ENCODE measurements at places on chromosomes 6 and 20. TPM values are rescaled to one million over a fixed set of nuclear protein-coding genes. Genes with fewer than 3 reads are reported as not detected.

CST7 gene
- total RNA-seq, result 0.94 TPM

CGA gene
- not detected for total RNA-seq

PPP1R3G gene
- not detected for total RNA-seq

SRMS gene
- not detected for total RNA-seq

PPARD gene
- 3.2 TPM for total RNA-seq

THBS2 gene
- 0.19 TPM for total RNA-seq

HLA-G gene
- total RNA-seq, result not detected

ZSCAN12 gene
- total RNA-seq, result 6.0 TPM

SLC23A2 gene
- 12.7 TPM for total RNA-seq

WFDC6 gene
- not detected for total RNA-seq

SLC29A1 gene
- 33.8 TPM for total RNA-seq

CNR1 gene
- 0.87 TPM for total RNA-seq

ELOVL2 gene
- total RNA-seq, result 0.85 TPM

BACH2 gene
- total RNA-seq, result 0.31 TPM

PRDM13 gene
- total RNA-seq, result not detected

GRM1 gene
- 0.53 TPM for total RNA-seq

MBOAT1 gene
- 12.3 TPM for total RNA-seq

DNA sequence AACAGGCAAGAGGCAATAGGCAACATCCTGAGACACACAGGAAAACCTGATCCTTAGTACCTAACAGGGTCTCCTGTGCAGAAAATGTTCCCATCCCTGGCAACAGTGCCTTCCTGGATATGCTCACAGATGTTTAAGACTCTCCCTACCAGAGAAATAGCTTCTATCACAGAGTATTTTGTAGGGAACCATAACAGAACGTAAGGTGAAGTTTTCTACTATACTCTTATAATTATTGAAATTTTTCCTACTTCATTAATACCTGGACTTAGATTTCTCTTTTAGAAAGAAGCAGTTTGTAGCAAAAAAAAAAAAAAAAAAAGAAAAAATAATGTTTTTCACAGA is 33.5 kb upstream of the LGSN start:
- no peak for DNase-seq

DNA sequence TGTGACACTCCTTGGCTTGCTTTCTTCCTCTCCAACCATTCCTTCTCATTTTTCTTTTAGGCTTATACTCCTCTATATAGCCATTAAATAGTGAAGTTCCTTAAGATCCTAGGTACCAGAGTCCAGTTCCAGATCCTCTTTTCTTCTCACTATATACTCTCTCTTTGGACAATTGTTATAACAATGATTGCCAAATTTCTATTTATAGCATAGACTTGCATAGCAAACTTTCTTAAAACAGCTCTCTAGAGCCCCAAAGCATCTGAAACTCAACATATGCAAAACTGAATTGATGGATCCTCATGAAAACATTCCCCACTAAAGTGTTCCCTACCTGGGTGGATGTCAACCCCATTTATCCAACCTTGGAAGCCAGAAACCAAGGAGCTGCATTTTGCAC is 13.4 kb downstream of the PHIP start:
- no peak for DNase-seq

DNA sequence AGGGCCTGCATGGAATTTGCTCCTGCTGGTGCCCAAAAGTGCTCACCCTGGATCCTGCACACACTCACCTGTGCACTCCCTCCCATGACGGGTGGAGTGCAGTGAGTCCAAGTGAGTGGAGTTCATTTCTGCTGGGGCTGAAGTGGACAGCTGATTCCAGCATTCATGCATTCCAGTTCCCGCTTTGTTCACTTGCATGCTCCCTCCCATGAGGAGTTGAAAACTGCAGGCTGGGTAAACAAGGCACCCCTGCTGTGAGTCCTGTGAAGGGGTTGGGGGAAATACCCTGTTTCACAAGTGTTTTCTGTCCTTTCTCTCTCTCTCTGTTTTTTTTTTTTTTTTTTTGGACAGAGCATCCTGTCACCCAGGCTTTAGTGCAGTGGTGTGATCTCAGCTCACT is 454.1 kb upstream of the NOX3 start:
- no peak for DNase-seq

DNA sequence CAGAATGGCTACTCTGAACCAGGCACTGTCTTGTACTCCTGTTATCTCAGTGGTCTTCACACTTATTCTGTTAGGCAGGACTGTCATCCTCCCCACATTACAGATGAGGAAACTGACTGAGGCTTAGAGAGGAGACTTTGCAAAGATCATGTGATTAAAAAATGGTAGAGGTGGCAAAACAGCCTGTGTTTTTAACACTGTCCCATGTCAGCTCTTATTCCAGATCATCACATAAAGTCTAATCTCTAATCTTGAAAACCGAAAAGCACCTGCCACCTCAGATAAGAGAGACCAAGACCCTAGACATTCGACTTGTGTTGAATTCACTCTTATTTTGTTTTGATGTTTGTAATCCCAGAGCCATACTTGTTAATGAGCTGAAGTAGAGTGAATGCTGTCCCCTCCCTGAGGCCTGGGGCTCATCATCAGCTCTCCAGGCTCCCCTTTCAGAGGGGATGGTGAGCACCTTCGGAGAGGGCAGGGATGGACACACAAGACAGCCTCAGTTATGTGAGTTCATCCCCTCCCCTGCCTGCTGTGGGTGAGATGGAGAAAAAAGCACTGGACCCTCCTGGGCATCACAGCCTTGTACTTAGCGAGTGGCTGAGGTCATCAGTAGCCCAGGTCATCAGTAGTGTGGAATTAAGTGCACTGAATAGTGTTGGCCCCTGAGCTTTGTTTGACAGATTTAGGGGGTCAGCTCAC is 30.6 kb downstream of the MTHFD1L start:
- no peak for DNase-seq

DNA sequence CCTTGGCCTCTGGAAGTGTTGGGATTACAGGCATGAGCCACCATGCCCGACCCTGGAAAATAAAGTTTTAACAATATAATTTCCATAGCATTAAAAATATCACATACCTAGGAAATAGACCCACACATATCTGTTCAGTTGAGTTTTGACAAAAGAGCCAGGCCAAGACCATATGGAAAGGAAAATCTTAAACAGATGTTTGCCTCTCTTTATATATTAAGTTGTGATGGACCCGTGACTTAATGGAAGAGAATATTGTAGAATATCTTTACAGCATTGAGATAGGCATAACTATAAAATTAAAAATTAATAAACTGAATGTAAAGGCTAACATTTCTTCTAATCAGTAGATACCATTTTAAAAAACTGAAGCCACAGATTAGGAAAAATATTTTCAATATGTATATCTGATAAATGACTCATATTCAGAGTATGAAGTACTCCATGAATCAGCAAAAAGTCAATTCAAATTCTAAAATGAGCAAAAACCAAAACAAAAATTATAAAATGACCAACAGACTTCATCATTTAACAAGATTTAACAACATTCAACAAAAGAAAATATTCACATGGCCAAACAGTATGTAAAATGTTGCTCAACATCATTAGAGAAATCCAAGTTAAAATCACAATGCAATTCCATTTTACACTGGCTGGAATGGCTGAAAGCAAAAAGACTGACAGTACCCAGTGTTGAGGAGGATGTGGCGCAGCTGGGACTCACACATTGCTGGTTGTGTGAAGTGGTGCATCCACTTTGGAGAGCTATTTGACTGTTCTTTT is 43.3 kb downstream of the GTF2H5 start:
- no peak for DNase-seq

DNA sequence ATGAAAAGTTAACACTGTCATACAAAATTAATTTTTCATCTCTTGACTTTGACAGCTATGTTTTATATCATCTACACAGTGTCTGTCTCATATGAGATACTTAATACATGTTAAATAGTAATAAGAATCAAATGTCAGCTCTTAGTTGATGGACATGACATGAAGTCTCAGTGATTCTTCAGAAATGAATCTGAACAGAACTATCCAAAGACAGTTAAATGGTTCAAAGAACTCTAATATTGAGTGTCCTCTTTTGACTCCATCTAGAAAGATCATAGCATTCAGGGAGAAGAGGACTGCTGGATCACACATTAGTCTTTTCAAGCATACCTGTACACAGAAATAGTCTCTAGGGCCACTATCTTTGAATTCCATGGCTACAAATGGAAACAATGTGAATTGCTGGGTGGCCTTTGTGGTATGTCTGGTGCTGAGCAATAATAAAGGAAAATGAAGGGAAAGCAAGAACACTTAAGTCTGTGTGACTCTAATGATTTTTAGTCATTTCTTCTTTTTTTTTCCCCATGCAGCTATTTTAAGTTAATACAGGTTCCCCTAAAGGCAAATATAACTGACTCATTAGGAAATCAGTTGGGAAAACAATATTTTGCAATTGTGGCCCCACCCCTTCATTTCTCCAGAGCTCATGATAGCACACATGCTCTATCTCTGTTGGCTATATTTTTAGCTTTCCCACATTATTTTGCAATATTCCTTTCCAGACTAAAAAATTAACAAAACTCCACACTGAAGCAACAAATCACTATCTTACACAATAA is 367.5 kb downstream of the GRIK2 start:
- DNase-seq, result no peak

- no peak for DNase-seq
Measured at GRCh38 chr6:131843768-131844167, 35.9 kb downstream of the ENPP1 start.

DNA sequence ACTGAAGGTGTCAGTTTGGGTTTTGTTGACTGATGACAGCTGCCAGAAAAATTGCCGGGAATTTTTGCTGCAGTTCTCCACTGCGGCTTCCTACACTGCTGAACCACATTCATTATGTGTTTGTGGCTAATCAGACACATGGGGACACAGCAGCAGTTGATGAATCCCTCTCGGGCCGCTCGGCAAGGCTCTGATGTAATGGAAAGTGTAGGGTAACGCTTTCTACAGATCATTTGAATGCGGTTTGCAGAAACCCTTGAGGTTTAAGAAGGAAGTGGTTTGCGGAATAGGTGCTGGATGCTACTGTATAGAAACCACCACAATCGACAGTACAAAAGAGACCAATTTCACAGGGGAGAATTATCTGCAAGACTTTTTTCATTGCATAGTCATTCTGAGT is 138.7 kb upstream of the SASH1 start:
- peak; percentile 90 for DNase-seq

- no peak for DNase-seq
Measured at GRCh38 chr6:166693880-166694279, 66.8 kb upstream of the RPS6KA2 start.

GRCh38 chr6:71473926-71474325 is 185.3 kb downstream of the OGFRL1 start:
- peak; percentile 90 for DNase-seq

DNA sequence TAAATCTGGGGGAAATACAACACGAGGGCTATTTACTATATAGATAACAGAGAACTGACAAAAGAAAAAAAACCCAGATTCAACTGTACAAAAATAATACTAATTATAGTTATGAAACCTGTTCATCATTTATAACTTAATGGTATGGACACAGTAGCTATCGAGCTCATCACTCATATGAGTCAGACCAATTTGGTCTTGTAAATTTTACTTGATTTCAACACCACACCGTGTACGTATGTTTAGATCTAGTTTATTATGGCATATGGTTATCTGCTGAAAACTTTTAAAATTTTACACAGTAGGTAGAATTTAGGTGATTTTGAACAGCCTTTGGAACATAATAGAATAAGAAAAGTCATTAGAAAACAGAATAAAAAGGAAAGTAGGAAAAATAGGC is 5.5 kb downstream of the MYLK4 start:
- DNase-seq, result no peak

- DNase-seq, result no peak
Measured at GRCh38 chr6:112249489-112249888, 4.9 kb downstream of the LAMA4 start.

- no peak for DNase-seq
Measured at GRCh38 chr6:20800229-20800628, 266.0 kb downstream of the CDKAL1 start.

GRCh38 chr6:4368649-4369048 is 233.3 kb upstream of the ECI2 start:
- no peak for DNase-seq

GRCh38 chr6:8674126-8674525 is 238.8 kb upstream of the SLC35B3 start:
- DNase-seq, result no peak

DNA sequence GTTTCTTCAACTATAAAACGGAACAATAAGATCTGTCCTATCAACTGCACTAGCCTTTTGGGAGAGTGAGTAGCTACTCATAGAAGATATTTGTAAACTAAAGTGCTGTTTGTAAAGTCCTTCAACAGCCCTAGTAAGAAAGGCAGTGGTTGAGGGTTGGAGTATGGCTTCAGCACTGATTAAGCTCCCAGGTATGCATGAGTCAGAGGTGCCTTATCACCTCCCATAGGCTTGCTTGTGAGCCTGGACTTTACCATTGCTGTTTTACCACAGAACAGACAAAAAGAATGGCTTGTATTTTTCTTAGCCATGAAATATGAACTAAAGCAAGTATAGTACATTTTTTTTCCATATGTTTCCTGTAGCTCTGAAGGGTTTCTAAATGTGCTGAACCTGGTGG is 44.1 kb downstream of the SAMD3 start:
- peak; percentile 56 for DNase-seq

GRCh38 chr20:58655328-58656107 is 4.4 kb downstream of the STX16 start:
- DNase-seq, result no peak

GRCh38 chr20:17501701-17502100 is 29.5 kb downstream of the BFSP1 start:
- no peak for DNase-seq

GRCh38 chr20:23358923-23359593 is 2.9 kb upstream of the GZF1 start:
- DNase-seq, result no peak

DNA sequence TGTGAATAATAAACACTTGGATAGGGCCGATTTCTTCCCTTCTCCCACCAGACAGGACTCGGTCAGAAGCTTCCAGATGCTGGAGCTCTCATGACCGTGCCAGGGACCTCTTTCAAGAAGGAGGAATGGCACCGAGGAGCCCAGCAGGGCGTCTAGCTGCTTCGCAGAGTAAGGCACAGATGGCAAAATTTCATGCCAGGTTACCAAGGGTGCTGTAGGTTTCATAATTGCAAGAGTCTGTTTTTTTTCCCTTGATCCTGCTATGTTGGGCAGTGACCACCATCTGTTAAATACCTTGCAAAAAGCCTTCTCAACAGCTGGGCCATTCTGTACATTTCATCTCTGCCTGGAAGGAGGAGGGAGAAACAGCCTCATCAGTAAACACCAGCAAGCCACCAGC is 111.8 kb downstream of the EDN3 start:
- DNase-seq, result no peak

DNA sequence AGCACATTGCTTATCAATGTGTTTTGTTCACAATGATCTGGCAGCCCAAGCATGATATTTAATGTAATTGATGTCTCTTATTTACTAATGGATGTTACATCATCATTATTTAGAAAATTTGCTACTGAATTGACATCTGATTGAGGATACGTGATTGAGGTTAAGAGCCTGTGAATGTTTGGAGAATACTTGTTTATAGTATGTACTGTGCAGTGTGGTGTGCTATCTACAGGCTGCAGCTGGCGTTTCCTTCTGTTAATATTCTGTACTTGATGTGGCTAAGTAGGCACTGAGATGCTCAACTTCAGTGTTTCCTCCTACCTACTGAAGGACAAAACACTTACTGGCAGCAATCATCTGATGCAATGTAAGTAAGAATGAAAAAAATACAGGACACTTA is 709.6 kb upstream of the FLRT3 start:
- no peak for DNase-seq

Data from H4 (cell line).